Common myeloid progenitor, CD34-positive (primary cell): ENCODE measurements at places on chromosomes 2 and 18.

- peaks cover 12% of the 10 kb centered on the region for H3K36me3 ChIP-seq
- no peak overlapping the region for H3K27ac ChIP-seq
- H3K27me3 ChIP-seq = no peaks in the 10 kb centered on the region
- no peak overlapping the region for H3K4me3 ChIP-seq
- DNase-seq = no peak
- H3K4me1 ChIP-seq = no peaks in the 10 kb centered on the region
Measured at GRCh38 chr2:224884188-224884587, 158.1 kb downstream of the DOCK10 start.

DNA sequence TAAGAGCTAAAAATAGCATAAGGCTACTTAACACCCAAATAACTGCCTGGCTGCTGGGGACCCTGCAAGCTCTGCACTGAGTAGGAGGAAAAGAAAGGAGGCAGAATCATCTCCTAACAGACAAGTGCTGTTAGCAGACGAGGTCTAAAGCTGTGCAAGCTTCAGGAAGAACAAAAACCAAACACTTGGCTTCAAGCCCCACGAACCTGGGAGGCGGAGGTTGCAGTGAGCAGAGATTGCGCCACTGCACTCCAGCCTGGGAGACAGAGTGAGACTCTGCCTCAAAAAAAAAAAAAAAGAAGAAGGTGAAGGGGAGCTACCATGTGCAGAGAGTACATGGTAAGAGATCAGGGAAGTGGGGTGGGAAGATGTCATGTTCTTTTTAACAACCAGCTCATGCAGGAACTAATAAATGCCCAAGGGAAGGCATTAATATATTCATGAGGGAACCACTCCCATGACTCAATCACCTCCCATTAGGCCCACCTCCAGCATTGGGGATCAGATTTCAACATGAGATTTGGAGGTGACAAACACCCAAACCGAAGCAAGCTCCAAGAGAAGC lies 28.8 kb upstream of the INO80C start:
- H3K4me3 ChIP-seq = no peak overlapping the region
- H3K27me3 ChIP-seq = no peaks in the 10 kb centered on the region
- H3K27ac ChIP-seq = no peak overlapping the region
- H3K4me1 ChIP-seq = peaks cover 29% of the 10 kb centered on the region
- H3K36me3 ChIP-seq = no peaks in the 10 kb centered on the region

- H3K36me3 ChIP-seq = no peaks in the 10 kb centered on the region
- H3K4me1 ChIP-seq = no peaks in the 10 kb centered on the region
- no peak overlapping the region for H3K4me3 ChIP-seq
- H3K27me3 ChIP-seq = no peaks in the 10 kb centered on the region
- H3K27ac ChIP-seq = no peak overlapping the region
Measured at GRCh38 chr18:21444465-21445212, 155.9 kb downstream of the ESCO1 start.

- no peaks in the 10 kb centered on the region for H3K4me1 ChIP-seq
- H3K27me3 ChIP-seq = no peaks in the 10 kb centered on the region
- no peak overlapping the region for H3K4me3 ChIP-seq
Measured at GRCh38 chr18:13592246-13592645, 134.1 kb downstream of the FAM210A start.

GRCh38 chr2:38415728-38416291 lies 38.7 kb upstream of the ATL2 start:
- no peaks in the 10 kb centered on the region for H3K4me1 ChIP-seq
- H3K36me3 ChIP-seq = no peaks in the 10 kb centered on the region
- no peak overlapping the region for H3K27ac ChIP-seq
- H3K4me3 ChIP-seq = no peak overlapping the region
- no peak for DNase-seq

GRCh38 chr2:33108483-33109443 lies 162.0 kb downstream of the LTBP1 start:
- H3K4me1 ChIP-seq = no peaks in the 10 kb centered on the region
- no peaks in the 10 kb centered on the region for H3K27me3 ChIP-seq
- no peaks in the 10 kb centered on the region for H3K36me3 ChIP-seq

DNA sequence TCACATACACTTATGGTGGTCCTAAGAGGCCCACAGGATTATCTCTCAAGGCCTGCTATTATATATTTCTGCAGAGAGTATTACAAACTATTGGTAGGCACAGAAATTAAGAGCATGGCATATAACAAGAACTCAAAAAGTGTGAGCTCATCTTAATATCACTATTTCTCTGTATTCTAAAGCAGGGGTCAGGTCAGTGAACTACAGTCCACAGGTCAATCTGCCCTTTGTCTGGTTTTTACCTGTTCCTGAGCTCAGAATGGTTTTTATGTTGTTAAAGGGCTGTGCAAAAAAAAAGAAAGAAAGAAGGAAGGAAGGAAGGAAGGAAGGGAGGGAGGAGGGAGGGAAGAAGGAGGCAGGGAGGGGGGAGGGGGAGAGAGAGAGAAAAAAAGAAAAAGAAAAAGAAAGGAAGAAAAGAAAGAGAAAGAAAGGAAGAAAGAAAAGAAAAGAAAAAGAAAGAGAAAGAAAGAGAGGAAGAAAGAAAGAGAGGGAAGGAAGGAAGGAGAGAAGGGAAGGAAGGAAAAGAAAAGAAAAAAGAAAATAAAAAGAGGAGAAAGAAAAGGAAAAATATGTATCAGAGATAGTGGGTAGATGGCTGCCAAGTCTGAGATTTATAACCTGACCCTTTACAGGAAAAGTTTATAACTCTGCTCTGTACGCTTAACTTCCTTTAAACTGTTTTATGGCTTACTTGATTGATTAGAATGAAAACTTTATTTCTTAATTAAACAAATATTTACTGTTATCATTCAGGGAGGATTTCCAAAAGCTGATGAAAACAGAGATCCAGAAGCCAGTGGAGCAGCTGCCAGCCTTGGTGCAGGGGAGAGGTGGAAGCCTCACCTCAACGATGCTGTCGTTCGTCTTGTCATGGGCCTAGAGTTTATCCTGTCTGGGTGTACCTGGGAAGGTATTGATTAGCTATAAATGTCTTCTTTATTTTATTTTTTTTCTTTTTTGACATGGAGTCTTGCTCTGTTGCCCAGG lies 11.2 kb upstream of the SCYGR1 start:
- no peaks in the 10 kb centered on the region for H3K36me3 ChIP-seq
- DNase-seq = no peak
- peaks cover 24% of the 10 kb centered on the region for H3K4me1 ChIP-seq
- H3K4me3 ChIP-seq = no peak overlapping the region

DNA sequence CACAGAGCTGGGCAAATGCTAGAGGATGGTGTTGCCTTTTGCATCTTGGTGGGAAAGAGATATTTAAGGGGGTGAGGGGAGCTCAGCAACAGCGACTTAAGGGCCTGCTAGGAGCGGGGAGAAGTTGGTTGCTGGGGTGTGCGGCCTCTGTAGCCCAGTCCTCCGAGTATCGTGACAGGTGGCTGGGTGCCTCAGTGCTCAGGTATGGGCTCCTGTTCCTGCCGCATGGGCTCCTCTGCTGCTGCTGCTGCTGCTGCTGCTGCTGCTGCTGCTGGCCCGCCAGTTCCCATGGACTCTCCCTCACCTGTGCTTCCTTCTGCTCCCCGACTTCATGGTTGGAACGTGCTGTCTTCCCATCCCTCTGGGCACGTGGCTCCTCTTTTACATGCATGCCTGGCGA lies 22.0 kb downstream of the AGAP1 start:
- DNase-seq = no peak
- no peak overlapping the region for H3K27ac ChIP-seq

GRCh38 chr2:186889101-186889879 lies 40.3 kb upstream of the ZSWIM2 start:
- peak overlapping the region; percentile 55 for H3K27ac ChIP-seq
- no peaks in the 10 kb centered on the region for H3K36me3 ChIP-seq
- no peaks in the 10 kb centered on the region for H3K27me3 ChIP-seq
- H3K4me3 ChIP-seq = peak overlapping the region; percentile 19
- DNase-seq = peak; percentile 74
- peaks cover 27% of the 10 kb centered on the region for H3K4me1 ChIP-seq

- peaks cover 2% of the 10 kb centered on the region for H3K27me3 ChIP-seq
- no peak overlapping the region for H3K4me3 ChIP-seq
- no peak for DNase-seq
Measured at GRCh38 chr2:19409046-19409445, 50.6 kb upstream of the OSR1 start.

DNA sequence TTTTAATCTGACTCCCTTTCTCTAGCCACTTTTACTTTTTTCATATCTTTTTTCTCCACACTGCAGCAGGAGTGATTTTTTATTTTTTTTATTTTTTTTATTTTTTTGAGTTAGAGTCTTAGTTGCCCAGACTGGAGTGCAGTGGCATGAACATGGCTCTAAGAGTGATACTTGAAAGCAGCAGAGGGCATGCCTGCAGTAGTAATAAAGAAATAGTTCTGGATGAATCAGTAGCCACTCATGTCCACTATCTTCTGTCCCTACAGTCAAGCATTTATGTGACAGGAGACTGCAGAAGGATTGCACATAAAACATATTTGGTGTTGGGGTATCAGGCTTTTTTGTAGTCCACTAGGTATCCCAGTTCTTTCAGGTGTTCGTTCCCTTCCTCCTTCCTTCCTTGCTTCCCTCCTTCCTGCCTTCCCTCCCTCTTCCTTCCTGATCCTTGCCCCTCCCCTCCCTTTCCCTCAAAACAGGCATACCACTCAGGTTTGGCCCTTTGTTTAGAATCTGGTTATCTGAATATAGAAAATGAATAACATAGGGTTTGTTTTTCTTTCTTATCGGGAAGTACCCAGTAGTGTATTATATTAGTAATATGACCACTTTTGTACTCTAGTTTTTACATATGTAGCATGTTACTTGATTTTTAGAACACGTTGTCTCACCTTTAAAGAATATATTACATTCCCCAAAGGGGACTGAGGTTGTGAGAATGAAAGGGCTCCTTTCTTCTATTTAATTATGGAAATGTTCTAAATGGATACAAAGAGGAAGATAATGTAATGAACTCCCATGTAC lies 23.5 kb downstream of the MIB1 start:
- H3K27ac ChIP-seq = no peak overlapping the region
- H3K27me3 ChIP-seq = no peaks in the 10 kb centered on the region
- no peak for DNase-seq
- H3K4me1 ChIP-seq = no peaks in the 10 kb centered on the region

GRCh38 chr2:100241236-100241635 lies 81.1 kb downstream of the LONRF2 start:
- DNase-seq = no peak
- H3K27ac ChIP-seq = no peak overlapping the region
- H3K4me3 ChIP-seq = no peak overlapping the region
- H3K4me1 ChIP-seq = peaks cover 6% of the 10 kb centered on the region

GRCh38 chr2:180675170-180675569 lies 305.2 kb upstream of the UBE2E3 start:
- H3K36me3 ChIP-seq = no peaks in the 10 kb centered on the region
- no peak overlapping the region for H3K4me3 ChIP-seq
- H3K27ac ChIP-seq = no peak overlapping the region
- H3K4me1 ChIP-seq = no peaks in the 10 kb centered on the region
- H3K27me3 ChIP-seq = no peaks in the 10 kb centered on the region

GRCh38 chr2:101820519-101820918 lies 123.0 kb downstream of the MAP4K4 start:
- H3K36me3 ChIP-seq = no peaks in the 10 kb centered on the region
- H3K27ac ChIP-seq = no peak overlapping the region
- H3K4me3 ChIP-seq = no peak overlapping the region
- no peaks in the 10 kb centered on the region for H3K27me3 ChIP-seq
- no peak for DNase-seq

DNA sequence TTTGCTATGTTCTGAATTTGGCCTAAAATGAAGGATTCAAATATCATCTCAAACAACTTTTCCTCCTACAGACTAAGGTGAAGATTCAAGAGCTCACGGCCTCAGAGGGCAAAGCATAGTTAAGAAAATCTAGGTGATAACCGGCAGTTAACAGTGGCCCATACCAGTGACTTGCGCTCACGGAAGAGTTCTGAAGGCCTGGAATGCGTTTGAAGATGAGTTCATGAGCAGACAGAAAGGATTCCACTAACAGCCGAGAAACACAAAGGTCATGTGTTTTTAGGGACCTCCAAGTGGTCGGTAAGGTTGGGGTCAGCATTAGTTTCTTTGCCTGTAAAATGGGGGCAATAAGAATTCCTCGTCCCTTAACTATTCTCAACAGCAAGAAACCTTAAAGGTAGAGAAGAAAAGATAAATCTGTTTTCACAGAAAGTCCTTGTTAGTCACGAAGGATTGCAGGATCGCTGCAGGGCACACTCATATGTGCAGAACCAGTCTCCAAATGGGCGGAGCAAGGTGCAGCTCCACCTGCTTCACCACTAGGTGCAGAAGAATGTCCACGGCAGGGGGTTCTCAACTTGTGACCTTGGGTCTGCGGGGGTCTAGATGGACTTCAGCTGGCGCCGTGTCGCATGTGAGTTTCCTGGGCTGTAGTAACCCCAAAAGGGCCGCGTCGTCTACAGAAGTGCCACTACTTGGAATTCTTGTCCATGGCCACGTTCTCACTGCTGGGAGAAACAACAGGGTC lies 708 bp upstream of the RPIA start:
- peaks cover 24% of the 10 kb centered on the region for H3K4me1 ChIP-seq
- H3K36me3 ChIP-seq = no peaks in the 10 kb centered on the region
- peak overlapping the region; percentile 62 for H3K27ac ChIP-seq
- no peaks in the 10 kb centered on the region for H3K27me3 ChIP-seq
- peak; percentile 75 for DNase-seq
- H3K4me3 ChIP-seq = peak overlapping the region; percentile 93

DNA sequence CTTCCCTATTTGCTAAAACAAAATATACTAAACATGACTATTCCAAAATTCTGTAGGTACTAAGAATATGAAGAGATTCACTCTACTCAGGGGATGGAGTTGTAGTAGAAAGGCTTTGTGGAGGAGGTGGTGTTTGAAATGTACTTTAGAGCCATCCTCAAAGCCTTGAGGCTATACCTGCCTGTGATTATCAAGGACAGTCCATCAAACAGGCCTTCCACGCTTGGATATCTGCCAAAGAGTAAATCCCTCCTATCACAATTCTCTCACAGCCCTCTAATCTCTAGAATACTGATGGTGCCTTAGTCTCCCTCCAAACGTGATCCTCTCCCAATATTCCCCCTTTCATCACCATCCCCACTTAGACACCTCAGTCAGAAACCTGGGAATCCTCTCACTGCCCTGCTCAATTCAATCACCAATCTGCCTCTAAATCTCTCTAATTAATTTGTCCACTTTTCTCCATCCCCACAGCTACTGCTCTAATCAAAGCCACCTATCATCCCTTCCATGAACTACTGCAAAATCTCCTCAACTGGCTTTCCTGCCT lies 13.1 kb downstream of the SOS1 start:
- no peak overlapping the region for H3K4me3 ChIP-seq
- no peaks in the 10 kb centered on the region for H3K4me1 ChIP-seq

GRCh38 chr2:183522489-183523266 lies 398.4 kb downstream of the NUP35 start:
- no peaks in the 10 kb centered on the region for H3K27me3 ChIP-seq
- H3K27ac ChIP-seq = no peak overlapping the region
- no peak overlapping the region for H3K4me3 ChIP-seq
- no peaks in the 10 kb centered on the region for H3K4me1 ChIP-seq
- no peak for DNase-seq

- no peaks in the 10 kb centered on the region for H3K4me1 ChIP-seq
- H3K36me3 ChIP-seq = no peaks in the 10 kb centered on the region
- no peak overlapping the region for H3K27ac ChIP-seq
- H3K4me3 ChIP-seq = no peak overlapping the region
Measured at GRCh38 chr18:3103576-3103975, 90.6 kb upstream of the LPIN2 start.
